IPS DF 6.9 (cell line): ENCODE measurements at places on chromosomes 16 and 17.
A peak's percentile ranks its signal among the peaks of the same experiment; 100 is the strongest.

GRCh38 chr16:57741660-57742191, 6.2 kb downstream of the KATNB1 start:
- no peak for DNase-seq

DNA sequence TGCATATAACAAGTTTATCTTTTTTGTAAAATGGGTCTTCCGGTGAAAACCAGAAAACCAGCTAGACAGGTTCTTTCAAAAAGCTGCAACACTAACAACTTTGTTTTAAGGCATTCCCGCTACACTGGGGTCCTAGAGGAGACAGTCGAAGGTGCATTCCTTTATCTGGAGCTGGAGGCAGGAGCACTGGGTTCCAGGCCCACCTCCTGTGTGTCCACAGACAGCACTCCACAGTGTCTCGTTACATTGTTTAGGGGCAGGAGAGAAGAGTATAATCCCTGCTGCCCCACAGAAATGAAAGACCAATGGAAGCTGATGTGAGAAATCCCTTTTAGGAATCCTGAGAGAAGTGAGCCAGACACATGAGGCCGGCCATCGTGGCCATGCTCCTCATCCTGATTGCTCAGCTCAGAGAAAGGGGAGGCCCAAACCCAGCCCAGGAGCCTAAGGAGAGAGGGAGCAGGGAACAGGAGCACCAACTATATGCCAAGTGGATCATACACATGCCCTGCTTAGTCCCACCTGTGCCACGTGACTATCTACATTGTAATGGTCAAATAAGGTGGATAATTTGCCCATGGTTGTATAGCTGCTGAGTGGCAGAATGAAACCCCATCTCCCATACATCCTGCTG, 59.5 kb downstream of the CCDC182 start:
- no peak for DNase-seq

DNA sequence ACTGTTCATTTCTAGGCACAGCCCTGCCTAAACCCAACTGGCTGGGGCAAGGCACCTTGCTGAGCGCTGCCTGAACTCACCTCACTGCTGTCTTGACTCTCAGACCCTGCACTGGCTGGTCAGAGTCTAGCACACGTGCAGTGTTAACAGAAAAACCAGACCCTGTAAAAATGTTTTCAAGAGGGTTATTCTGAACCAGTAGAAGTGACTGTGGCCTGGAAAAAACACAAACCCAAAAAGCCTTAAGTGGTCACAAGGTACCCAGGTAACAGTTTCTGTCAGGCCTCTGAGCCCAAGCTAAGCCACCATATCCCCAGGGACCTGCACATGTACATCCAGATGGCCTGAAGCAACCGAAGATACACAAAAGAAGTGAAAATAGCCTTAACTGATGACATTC, 6.1 kb upstream of the EIF4A3 start:
- no peak for DNase-seq

- no peak for DNase-seq
These were observed 109.6 kb upstream of the GOT2 start for GRCh38 chr16:58843675-58844074.

DNA sequence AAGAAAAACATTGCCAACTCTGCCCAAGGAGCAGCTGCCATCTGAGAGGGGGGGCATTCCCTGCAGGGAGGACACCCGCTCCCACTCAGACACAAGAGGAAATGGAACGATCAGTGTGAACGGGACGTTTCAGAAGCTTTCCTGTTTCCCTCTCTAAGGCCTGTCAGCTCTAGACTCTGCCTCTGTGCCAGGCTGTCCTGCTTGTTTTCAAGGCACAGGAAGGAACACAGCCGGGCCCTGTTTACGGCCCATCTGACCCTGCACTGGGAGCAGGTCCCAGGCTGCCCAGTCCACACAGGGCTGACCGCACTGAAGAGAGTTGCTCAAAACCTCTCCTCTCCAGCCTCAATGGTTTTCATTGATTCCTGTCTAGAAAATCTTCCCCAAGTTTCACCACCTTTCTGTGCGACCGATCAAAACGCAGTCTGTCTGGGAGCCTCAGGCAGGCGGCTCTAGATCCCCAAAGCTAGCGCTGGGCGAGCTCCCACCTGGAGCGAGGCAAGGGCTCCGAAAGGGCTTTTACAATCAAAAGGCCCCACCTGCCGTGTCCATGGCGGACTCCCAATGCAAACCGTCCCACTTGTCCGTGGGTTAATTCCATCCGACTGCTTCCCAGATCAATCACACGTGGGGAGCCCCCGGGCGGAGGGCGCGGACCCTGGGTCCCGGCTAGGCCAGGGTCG, 1.5 kb downstream of the PIEZO1 start:
- DNase-seq, result no peak

GRCh38 chr16:67723911-67724305, 4.8 kb upstream of the GFOD2 start:
- DNase-seq, result no peak

- DNase-seq, result peak; percentile 20
These were observed 91.9 kb downstream of the ABCC1 start for GRCh38 chr16:16041196-16041892.
